ENCODE measurements at places on chromosomes 6 and 20.

- DNase-seq: no peak
These were observed 145.4 kb downstream of the DST start for GRCh38 chr6:56497240-56497639.

- DNase-seq: no peak
These were observed 611 bp downstream of the CNPY3 start for GRCh38 chr6:42929821-42930360.

- no peak for DNase-seq
These were observed 202.9 kb downstream of the GMPR start for GRCh38 chr6:16441262-16441661.

DNA sequence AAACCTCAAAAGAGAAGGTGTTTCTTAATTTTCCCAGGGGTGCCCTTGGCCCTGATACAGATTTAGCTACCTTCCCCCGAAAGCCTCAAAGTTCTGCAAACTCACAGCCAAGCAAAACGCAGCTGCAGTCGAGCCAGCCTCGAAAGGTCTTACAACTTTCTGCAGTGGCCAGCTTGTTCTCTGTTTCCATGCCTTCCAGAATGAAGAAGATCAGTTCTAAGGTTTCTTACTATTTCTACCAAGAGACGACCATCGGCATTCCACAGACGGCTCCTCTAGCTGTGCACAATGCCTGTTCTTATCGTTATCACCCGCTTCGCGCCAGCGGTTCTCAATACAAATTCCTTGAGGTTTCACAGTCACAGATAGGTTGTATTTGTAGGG lies 28.5 kb upstream of the CCR6 start:
- DNase-seq: no peak

DNA sequence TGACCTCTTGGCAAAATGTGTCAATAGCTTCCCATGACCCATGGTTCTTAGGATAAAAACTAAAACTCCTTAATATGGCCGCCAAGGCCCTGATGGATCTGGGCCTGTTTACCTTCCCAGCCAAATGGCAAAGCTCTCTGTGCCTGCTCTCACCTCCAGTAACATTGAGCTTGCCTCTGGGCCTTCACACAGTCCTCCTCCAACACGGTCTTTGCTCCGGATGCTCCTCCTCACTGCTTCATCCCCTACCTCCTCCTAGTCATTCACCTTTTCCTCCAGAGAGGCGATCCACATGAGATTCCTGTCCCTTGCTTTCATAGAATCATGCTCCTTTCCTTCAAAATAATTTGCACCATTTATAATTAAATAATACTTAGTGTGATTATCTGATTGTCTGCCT lies 172.3 kb upstream of the AFDN start:
- no peak for DNase-seq
